ENCODE measurements at places on chromosomes 16 and 17. TPM values are rescaled to one million over a fixed set of nuclear protein-coding genes. Genes with fewer than 3 reads are reported as not detected.

Gene ZNF594
- 1.5 TPM for total RNA-seq

Gene CACNA1G
- 2.7 TPM for total RNA-seq

Gene CBLN1
- total RNA-seq = 0.26 TPM

Gene XAF1
- 0.04 TPM for total RNA-seq

Gene CCNF
- total RNA-seq = 24.8 TPM

Gene ENPP7
- total RNA-seq = not detected

Gene CCL16
- not detected for total RNA-seq

Gene IRX3
- total RNA-seq = 6.9 TPM

Gene MT4
- not detected for total RNA-seq

Gene SMPD3
- total RNA-seq = 0.18 TPM

Gene PLCD3
- total RNA-seq = 156 TPM

Gene ZACN
- total RNA-seq = 0.28 TPM

Gene ZNF469
- total RNA-seq = 8.0 TPM

Gene UTS2R
- total RNA-seq = 0.06 TPM

Gene APOH
- 6.7 TPM for total RNA-seq

Gene ANKRD40CL
- total RNA-seq = not detected

Gene GDPD3
- 1.2 TPM for total RNA-seq

Gene TBX4
- total RNA-seq = 0.38 TPM

Gene TNFRSF17
- not detected for total RNA-seq

Gene NXN
- total RNA-seq = 20.0 TPM

Gene FBXW10
- 1.4 TPM for total RNA-seq

Gene DHX38
- 52.6 TPM for total RNA-seq

Gene GRB7
- 3.8 TPM for total RNA-seq

Gene OR2C1
- not detected for total RNA-seq

Gene GOT2
- total RNA-seq = 176 TPM

Gene NPIPA3
- 1.0 TPM for total RNA-seq

Gene TPSG1
- not detected for total RNA-seq

Gene QRICH2
- total RNA-seq = 1.4 TPM

Gene HOXB4
- total RNA-seq = 0.13 TPM

Gene CNGB1
- total RNA-seq = 0.06 TPM

Gene ZDHHC1
- total RNA-seq = 5.5 TPM

Gene TRAF7
- 62.9 TPM for total RNA-seq

Gene FAM117A
- total RNA-seq = 2.1 TPM

Measured in A549 treated with dexamethasone at 1 μM for 4 hours (cell line).